Bronchial smooth muscle cell (primary cell): ENCODE measurements at places on chromosomes 7 and 10. TPM values are rescaled to one million over a fixed set of nuclear protein-coding genes. Genes with fewer than 3 reads are reported as not detected.

Gene SLC39A12
- 0.09 TPM in 1 of 2 replicates, not detected in the other for total RNA-seq

Gene FBXW4
- total RNA-seq, result 49.0 and 75.7 TPM in 2 replicates

Gene CLRN3
- total RNA-seq, result not detected in 2 replicates

Gene MYH16
- not detected in 2 replicates for total RNA-seq

Gene PHYHIPL
- total RNA-seq, result under 0.01 TPM in 1 of 2 replicates, not detected in the other

Gene ABCB1
- total RNA-seq, result 3.8 and 24.0 TPM in 2 replicates

Gene FOXI2
- not detected in 2 replicates for total RNA-seq

Gene PPP3CB
- 22.8 and 27.6 TPM in 2 replicates for total RNA-seq
